ENCODE measurements at places on chromosomes 5 and 9. TPM values are rescaled to one million over a fixed set of nuclear protein-coding genes. Genes with fewer than 3 reads are reported as not detected.
A peak's percentile ranks its signal among the peaks of the same experiment; 100 is the strongest.

The ADRA1B gene
- total RNA-seq: not detected

The FABP6 gene
- not detected for total RNA-seq

- peaks cover 64% of the 10 kb centered on the region for H3K4me1 ChIP-seq
- no peak for DNase-seq
- no peaks in the 10 kb centered on the region for H3K27me3 ChIP-seq
Observed at GRCh38 chr9:71764891-71765290, 3.4 kb downstream of the CEMIP2 start.

GRCh38 chr5:11724940-11725339 lies 179.3 kb downstream of the CTNND2 start:
- H3K27ac ChIP-seq: no peak overlapping the region
- H3K27me3 ChIP-seq: no peaks in the 10 kb centered on the region
- H3K36me3 ChIP-seq: no peaks in the 10 kb centered on the region
- H3K4me3 ChIP-seq: no peak overlapping the region

GRCh38 chr5:6780802-6781391 lies 67.7 kb downstream of the TENT4A start:
- DNase-seq: no peak
- no peak overlapping the region for H3K4me3 ChIP-seq
- peaks cover 15% of the 10 kb centered on the region for H3K4me1 ChIP-seq
- no peaks in the 10 kb centered on the region for H3K27me3 ChIP-seq
- H3K36me3 ChIP-seq: no peaks in the 10 kb centered on the region

DNA sequence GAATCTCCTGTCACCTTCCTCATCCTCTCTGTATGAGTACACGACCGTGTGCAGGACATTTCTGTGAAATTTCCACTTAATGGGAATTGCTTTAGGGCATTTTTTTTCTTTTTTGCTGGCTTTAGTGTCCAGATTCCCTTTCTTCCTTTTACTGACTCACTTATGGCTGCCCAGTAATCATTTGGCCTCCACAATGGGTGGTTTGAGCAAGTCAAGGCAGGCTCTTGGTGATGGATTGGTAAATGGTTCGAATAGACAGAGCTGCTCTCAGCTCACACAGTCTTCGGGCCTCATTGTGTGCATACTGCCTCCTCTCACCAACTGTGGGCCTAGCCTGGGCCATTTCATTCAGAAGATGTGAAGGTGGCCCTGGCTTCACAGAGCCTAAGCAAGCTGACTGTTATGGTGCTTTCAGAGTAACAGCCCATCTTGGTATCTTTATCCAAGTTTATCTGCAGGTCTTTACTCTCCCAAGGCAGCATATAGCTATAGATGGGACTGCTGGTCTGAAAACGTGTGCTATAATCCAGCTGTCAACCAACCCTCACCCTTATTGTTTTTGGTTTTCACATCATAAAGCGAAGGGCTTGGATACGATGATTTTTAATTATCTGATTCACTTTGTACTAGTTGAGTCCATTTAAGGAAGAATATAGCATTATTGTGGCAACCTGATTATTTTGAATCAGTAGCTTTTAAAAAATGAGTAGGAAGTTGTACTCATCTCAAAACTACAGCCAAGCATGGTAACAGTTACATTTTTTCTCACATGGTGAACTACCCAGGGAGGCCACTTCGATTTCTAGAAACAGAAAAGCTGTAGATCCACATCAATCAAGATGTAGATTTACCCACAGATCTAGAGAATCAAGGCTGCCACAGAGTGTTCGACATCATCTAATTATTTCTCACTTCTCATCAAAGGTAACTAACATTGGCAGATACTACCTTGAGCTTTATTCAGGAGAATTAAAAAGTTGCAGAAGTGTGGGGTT lies 50.4 kb upstream of the CKMT2 start:
- H3K36me3 ChIP-seq: no peaks in the 10 kb centered on the region
- no peaks in the 10 kb centered on the region for H3K27me3 ChIP-seq
- H3K4me3 ChIP-seq: peak overlapping the region; percentile 9
- DNase-seq: no peak
- H3K4me1 ChIP-seq: peaks cover 17% of the 10 kb centered on the region

DNA sequence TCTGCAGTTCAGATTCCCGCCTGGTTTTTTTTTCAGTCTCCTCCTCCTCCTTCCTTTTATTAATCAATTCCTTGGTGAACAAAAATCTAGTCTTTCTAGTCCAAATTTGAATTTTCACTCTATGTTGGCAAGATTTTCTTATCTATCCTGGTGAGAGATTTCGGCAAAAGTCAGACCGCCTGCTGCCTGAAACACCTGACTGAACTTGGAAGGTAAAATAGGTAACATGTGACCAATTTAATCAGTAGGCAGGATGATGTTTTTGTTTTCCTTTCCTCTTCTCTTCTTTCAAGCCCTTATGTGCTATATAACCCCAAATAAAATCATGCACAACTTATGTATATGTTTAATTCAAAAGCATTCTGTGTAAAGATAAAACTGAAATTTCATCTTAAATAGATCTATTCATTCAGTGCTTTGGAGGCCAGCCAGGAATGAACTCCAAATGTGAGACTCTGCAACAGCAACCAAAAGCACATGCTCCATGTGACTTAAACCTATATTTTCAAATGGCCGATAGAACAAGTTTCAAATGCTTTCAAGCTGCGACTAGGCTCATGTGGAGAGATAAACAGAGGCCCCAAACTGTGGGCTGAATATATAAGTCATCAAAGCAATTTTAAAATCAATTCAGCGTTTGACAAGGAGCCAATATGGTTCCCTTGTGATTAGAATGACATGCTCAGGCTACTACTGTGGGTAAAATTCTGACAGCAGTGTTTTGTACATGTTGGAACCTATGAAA lies 100.4 kb upstream of the SEMA6A start:
- H3K36me3 ChIP-seq: no peaks in the 10 kb centered on the region
- no peaks in the 10 kb centered on the region for H3K4me1 ChIP-seq
- DNase-seq: no peak
- H3K27me3 ChIP-seq: no peaks in the 10 kb centered on the region
- H3K4me3 ChIP-seq: no peak overlapping the region

DNA sequence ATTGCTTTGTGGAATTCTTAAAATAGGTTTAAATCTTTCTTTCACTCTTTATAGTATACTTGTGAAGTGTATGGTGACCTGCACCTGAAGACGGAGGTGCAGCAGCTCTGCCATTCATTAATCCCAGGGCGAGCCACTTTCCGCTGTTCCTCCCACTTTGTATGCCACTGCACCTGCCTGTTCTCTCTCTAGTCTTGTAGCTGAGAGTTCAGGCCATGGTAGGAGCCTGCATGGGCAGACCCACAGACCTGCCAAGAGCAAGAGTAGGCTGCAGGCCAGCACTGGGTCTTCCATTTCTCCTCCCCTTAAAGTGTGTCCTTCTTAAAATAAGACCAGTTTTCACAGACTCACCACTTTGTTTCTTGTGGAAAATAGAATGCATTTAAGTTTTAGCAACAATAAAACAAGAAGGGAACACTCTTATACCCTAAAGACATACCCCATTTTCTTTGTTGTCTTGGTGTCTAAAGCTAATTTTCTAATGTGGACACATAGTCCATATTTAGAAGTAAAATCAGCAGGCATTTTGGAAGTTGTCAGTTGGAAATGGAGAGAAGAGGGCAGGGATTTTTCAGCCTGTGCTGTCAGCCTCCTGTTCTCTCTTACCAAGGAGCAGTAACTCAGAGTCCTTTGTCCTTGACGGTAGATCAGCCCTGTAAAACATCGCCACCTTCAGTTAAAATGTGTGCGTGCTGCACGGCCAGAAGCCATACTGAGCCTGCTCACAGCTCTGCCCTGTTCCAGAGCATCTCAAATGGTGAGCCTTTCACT lies 103.2 kb downstream of the SNCAIP start:
- H3K27ac ChIP-seq: no peak overlapping the region
- no peaks in the 10 kb centered on the region for H3K27me3 ChIP-seq
- H3K4me1 ChIP-seq: no peaks in the 10 kb centered on the region
- no peaks in the 10 kb centered on the region for H3K36me3 ChIP-seq

- H3K4me3 ChIP-seq: peak overlapping the region; percentile 91
- no peaks in the 10 kb centered on the region for H3K27me3 ChIP-seq
- peak overlapping the region; percentile 73 for H3K27ac ChIP-seq
- no peak for DNase-seq
- peaks cover 65% of the 10 kb centered on the region for H3K4me1 ChIP-seq
- no peaks in the 10 kb centered on the region for H3K36me3 ChIP-seq
Observed at GRCh38 chr5:180807654-180808414, 5.2 kb upstream of the MGAT1 start.

DNA sequence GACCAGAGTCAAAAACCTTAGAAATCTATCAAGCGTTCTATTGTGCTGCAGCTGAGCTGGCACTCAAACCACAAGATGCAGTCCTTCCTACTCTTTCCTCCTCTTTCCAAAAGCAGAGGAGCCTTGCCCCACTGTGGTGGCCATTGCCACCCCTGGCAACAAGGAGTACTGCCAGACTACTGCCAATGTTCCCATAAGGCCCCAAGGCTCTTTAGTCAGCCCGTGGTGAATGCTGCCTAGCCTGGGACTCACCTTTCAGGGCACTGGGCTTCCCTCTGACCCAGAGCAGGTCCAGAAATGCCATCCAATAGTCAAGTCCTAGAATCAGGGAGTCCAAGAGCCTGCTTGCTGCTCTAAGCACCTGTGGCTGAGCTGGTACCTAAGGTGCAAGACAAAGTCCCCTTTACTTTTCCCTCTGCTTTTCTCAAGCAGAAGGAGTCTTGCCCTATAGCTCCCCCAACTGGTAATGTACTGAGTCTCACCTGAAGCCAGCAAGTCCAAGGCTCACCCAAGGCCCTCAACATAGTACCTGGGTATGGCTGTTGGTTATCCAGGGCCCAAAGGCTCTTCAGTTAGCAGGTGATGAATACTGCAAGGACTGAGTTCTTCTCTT lies 219.4 kb downstream of the ATPSCKMT start:
- H3K4me3 ChIP-seq: no peak overlapping the region
- no peaks in the 10 kb centered on the region for H3K36me3 ChIP-seq
- H3K4me1 ChIP-seq: no peaks in the 10 kb centered on the region
- no peak overlapping the region for H3K27ac ChIP-seq

GRCh38 chr9:89523948-89524347 lies 26.0 kb upstream of the SEMA4D start:
- DNase-seq: no peak
- H3K27me3 ChIP-seq: no peaks in the 10 kb centered on the region
- H3K4me1 ChIP-seq: peaks cover 90% of the 10 kb centered on the region
- peak overlapping the region; percentile 97 for H3K27ac ChIP-seq

All from natural killer cell treated with Interleukin-12 subunit alpha and Interleukin-12 subunit beta and Interleukin-15 and Interleukin-18, amount 100 ng/mL, for 72 hours (primary cell).